Ovary (tissue), 10 donors: ENCODE measurements at places on chromosomes 11 and 22.

DNA sequence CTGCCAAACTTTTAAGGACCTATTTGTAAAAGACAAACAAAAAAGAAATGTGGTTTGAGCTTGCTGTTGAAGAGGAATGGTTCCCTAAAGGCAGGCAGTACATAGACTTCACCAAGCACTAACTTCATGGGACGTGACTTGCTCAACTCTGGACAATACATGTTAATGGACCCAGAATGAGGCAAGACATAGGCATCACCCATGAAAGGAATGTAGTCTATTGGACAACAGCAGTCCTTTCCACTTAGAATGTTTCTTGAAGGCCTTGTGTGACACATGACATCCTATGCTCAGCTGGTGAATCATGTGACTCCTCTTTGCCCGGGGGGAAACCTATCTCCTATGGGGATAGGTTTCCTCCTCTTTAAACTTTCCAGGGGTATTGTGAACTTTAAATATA lies 246.4 kb upstream of the BLID start:
- no peak for DNase-seq

DNA sequence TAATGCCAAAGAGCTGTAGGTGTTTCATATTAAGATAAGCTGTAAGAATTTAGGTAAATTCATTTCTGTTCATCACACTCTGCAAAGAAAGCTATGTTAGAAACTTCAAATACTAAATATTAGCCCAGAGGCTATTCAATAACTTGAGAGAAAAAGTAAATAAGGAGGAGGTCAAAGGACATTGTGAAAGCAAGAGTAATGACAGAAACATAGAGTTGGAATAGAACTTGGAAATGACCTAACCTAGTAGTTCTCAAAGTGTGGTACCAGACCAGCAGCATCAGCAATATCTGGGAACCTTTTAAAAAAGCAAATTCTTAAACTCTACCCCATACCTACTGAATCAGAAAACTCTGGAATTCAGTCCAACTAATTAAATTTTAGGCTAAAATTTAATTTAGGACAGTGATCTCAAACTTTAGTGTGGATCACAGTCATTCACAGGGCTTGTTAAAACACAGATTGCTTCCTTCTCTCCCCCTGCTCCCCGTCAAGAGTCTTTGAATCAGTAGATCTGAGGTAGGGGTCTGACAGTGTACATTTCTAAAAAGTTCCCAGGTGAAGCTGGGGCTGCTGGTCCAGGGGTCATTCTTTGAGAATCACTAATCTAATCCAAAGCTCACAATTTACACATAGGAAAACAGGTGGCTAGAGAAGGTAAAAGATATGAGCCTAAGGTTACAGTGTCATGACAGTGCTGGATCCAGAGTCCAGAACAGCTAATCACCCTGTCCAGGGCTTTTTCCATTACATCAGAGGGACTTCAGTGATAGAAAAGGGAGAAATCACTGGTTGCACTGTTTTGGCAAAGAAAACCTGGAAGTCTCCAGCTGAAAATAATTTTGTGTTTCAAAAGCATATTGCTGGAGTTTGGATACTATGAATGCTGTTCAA lies 241.1 kb downstream of the SOX6 start:
- DNase-seq, result no peak

GRCh38 chr22:29700900-29701154 lies 19.0 kb upstream of the CABP7 start:
- no peak for DNase-seq

DNA sequence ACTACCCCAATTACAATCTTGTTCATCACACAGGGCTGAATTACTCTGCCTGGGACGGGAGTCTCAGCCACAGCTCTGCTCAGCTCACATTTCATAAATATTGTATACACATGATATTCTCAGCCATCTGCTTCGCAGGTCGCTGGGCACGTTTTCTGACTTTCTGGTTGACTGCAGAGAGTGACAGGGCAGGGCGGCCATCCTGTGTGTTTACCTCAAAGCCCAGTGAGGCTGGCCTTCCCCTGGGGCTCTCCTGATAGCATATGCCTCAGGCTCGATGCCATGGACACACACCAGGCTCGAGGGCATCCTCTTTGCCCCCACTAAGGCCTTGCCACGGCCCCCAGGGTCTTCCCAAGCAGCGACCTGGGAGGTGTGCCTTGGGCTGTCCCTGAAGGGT lies 345.0 kb downstream of the CADM1 start:
- DNase-seq, result no peak

DNA sequence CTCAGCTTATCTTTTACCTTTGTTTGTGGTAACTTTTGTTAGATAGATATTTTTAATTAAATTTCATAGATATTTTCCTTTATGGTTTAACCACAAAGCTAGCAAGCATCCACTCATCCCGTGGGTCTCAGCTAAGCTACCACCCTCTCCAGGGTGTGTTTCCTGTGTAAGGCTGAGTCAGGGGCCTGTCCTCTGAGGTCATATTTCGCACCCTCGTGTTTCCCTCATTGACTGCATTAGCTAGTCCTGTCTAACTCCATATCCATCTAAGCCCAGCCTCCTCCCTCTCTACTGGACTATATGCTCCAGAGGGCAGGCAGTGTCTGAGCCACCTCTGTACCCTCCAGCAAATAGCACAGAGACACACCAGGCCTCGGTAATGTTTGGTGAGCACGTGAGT lies 16.7 kb downstream of the XRRA1 start:
- DNase-seq, result no peak

- no peak for DNase-seq
Observed at GRCh38 chr11:10444725-10445315, 10.2 kb upstream of the AMPD3 start.

GRCh38 chr11:41970681-41971080 lies 511.2 kb upstream of the LRRC4C start:
- DNase-seq, result no peak

- DNase-seq, result no peak
Observed at GRCh38 chr11:61752925-61753521, 587 bp downstream of the MYRF start.

DNA sequence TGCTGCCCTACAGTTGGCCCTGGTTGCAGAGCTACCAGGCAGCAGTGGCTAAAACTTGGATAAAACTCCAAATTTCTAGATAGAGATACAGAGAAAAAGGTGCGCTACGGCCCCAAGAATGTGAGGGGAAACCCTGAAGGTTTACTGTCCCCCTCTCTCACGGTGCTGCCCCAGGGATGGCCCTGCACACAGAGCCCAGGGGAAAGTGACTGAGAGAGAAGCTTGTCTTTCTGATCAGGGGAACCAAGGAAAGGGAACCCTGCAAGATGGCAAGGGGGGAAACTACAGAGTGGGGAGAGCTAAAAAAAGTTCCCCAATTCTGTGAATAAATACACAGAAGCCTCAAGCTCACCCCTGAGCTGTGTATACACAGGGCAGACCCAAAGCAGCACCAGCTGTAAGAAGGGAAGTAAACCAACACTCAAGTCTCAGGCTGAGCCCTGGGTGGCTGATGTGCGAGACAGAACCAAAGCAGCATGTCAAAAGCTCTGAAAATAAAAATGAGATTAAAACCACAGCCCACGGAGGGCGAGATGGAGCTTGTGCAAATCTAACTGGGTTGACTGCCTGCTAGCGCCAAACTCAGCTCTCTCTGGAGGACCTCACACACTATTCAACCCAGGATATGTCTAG lies 22.1 kb downstream of the GNB1L start:
- DNase-seq, result no peak

DNA sequence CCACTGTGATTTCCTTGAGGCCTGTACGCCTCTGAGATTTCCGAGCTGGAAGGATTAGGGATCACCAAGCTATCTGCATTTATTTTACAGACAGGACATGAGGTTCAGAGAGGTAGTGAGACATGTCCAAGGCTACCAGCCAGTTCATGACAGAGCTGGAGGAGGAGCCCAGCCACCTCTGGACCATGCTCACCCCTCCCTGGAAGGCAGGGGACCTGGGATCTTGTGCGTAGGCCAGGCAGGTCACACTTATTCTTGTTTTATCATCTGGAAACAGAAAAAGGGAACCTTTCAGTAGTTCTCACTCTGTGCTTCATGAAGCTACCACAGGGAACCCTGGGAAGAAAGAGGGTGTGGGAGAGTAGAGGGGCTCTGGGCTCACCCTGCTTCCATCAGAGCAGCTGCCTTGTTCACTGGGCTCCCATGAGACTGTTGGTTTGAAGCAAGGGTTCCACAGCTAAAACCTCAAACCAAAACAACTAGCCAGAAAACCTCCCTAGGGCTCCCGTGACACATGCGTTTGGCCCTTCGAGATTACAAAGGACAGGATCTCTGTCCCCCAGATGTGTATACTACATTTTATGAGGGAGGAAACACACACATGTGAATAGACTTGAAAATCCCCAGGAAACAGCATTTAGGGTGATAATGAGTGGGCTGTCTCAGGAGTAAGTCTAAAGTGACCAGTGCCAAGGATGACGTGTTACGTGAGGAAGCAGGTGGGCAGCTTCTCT lies 106.4 kb downstream of the DSCAML1 start:
- DNase-seq, result no peak

DNA sequence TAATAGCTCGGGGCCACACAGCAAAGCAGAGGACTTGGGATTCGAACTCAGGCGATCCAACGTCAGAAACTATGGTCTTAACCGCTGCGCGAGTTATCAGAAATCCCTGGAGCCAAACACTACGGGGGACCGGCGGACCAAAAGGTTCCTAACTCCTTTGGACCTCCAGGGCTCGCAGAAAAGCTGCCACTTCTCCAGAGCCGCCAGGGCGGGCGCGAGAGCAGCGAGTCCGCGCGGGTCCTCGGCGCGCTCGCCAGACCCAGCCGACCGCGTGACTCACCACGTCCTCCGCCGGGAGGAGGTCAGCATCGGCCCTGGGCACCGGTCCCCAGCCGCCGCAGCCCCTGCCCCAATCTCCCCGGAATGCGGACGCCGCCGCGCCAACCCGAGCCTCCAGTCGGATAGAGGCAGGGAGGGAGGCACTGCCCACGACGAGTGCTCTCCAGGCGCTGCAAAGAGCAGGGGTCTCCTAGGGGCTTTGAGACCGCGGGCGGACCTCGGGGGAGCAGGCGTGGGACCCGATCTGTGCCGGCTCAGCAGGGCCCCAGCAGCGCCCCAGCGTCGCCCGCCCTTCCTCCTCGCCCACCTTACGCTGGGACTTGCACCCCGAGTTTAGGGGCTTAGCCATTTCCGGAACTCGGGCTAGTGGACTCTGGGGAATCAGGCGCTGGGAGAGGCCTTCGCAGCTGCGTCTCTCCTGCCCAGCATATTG lies 6.2 kb upstream of the ALX4 start:
- no peak for DNase-seq

GRCh38 chr22:43053176-43053575 lies 36.0 kb downstream of the TTLL1 start:
- no peak for DNase-seq

DNA sequence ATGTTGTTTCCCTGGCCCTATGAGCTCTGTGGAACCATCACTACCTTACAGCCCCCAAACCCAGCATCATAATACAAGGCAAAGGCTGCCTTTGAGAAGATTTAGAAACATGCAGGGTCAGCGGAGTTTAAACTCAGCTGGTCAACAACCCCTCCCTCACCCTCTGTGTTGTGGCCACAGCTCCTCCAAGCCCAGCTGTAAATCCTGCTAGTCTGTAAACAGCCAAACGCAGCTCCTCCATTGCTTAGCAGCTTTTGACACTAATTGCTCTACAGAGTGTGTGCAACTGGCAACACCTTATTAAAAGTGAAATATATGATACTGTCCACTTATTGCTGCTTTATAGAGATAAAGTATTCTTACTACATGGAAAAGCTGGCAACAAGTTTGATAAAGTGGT lies 29.1 kb downstream of the OPCML start:
- DNase-seq, result no peak

DNA sequence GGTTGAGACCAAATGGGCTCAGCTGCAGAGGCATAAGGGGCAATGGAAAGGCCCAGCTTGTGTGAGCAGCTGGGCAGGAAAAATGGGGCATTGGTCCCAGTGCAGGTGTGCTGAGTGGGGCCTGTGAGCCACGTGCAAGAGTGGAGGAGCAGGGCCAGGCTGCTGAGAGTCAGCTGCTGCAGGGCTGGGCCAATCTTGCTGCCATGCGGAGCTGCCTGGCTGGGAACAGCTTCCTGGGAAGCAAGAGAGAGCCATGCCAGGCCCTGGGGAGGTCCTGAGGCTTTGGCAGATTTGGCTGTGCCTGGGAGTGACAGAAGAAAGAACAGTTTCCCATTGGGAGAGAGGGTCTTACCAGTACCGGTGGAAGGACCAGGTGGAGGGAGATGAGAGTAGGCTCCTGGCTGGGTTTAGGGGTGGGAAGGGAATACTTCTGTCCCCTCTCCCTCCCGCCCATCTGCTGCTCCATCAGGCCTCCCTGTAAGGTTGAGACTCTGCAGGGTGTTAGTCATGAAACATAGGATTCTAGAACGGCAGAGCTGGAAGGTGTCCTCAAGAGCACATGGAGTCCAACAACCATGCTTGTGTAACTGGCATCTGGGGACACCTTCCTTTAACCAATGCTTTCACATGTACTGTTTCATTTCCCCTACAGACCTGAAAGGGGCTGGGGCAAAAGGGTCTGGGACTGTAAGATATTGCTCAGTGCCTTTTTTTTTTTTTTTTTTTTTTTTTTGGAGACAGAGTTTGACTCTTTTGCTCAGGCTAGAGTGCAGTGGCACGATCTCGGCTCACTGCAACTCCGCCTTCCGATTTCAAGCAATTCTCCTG lies 10.4 kb downstream of the SEPTIN3 start:
- DNase-seq, result no peak

GRCh38 chr22:31093086-31093850 lies 12.2 kb downstream of the SMTN start:
- DNase-seq, result peak; percentile 77

DNA sequence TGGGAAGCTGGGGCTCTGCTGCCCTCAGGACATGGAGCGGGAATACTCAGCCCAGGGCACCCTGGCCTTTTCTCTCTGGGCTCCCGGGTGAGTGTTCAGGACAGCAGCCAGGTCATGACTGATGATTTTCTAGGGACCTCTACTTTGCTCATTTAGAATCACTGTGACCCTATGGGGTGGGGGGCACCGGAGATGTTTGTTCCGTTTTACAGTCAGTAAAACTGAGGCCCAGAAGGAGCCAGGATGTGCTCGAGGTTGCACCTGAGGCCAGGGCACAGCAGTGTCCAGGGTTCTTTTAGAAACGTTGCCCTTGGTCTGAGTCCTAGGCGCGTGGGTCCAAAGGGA lies 48.1 kb downstream of the SMIM38 start:
- no peak for DNase-seq

DNA sequence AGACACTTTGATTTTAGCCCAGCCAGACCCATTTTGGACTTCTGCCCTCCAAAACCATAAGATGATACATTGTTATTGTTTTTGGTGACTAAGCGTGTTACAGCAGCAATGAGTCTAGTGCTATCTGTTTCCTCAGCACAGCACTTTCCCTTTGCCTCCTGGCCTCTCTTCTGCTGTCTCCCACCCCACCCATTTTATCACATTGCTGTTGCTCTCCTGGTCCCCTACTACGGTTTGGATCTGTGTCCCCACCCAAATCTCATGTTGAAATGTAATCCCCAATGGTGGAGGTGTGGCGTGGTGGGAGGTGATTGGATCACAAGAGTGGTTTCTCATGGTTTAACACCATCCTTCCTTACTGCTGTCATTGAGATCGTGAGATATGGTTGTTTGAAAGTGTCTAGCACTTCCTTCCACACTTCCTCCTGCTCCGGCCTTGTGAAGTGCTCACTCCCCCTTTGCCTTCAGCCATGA lies 59.8 kb upstream of the CD82 start:
- DNase-seq, result no peak

GRCh38 chr11:61791737-61792309 lies 576 bp downstream of the TMEM258 start:
- peak; percentile 85 for DNase-seq
